ENCODE measurements at places on chromosomes 12 and 14. TPM values are rescaled to one million over a fixed set of nuclear protein-coding genes. Genes with fewer than 3 reads are reported as not detected.
A peak's percentile ranks its signal among the peaks of the same experiment; 100 is the strongest.

DNA sequence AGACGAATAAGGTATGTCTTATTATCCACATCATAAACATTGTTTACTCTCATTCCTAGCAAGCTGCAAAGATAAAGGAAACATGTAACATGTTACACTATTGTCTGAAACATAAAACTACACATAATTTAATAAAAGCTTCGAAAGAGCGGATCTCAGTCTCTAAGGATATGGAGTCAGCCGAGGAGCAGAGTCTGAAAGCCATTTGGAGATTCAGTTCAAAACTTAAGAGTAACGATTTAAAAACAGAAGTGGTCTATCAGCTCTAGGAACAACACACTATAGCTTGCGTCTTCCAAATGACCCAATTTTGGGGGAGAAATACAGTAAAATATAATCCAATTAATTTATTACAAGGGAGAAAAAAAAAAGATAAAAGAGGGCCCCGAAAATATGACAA is 775 bp downstream of the NEMF start:
- DNase-seq, result peak; percentile 48

DNA sequence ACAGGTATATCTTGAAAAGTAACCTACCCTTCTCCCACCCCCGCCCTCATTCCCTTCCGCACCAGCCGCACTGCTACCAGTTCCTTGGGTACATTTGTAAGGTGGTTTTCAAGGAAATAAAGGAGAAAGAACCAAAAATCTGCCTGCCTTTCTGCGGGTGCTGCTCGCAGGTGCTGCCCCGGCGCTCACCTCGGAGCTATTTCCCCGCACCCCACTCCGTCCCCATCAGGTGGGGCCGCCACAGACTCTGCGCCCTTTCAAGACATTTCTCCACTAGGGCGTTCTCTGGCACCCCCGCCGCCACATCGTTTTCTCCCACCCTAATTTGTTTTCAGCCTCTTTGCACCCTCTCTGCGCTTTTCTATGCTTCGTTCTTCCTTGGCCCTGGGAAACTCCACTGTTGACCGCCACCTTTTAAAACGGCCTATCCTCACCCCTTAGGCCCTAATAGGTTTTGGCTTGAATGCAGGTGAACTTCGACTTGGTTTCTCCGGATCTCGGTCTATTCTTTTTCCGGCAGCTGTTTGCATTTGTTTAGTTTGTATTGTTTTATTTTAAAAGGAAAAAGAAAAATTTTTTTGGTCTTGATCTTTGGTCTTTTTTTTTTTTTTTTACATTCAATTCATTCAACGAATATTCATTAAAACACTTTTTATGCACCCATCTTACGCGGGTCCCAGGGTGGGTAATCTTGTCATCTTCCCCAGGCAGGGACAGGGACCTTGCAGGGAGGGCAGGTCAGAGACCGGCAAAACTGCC is 3.0 kb downstream of the VSX2 start:
- no peak for DNase-seq

DNA sequence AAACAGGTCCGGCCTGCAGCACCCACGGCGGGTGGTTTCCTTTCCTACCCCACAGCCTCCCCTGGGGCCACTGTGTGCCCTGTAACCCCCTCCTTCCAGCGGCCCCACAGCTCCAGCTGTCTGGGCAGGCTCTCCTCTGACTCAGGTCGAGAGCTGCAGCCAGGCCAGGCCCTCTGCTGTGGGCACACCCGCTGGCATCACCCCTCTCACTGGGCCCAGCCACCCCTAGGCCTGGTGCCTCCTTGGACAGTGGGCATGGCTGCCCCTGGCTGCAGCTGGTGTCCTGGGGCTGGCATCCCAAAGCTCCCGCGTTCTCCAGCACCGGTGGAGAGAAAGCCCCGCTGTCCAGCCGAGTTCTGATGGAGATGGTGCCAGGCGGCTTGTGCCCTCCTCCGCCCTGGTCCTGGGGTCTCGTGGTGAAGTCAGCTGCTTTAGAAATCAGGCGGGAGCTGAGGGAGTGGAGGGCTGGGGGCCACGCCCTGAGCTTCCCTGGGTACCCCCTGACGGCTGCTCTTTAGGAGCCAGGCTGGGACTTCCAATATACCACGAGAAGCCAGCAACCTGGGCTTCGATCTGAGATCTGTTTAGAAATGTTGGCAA is 114.9 kb downstream of the KIF26A start:
- DNase-seq, result no peak

DNA sequence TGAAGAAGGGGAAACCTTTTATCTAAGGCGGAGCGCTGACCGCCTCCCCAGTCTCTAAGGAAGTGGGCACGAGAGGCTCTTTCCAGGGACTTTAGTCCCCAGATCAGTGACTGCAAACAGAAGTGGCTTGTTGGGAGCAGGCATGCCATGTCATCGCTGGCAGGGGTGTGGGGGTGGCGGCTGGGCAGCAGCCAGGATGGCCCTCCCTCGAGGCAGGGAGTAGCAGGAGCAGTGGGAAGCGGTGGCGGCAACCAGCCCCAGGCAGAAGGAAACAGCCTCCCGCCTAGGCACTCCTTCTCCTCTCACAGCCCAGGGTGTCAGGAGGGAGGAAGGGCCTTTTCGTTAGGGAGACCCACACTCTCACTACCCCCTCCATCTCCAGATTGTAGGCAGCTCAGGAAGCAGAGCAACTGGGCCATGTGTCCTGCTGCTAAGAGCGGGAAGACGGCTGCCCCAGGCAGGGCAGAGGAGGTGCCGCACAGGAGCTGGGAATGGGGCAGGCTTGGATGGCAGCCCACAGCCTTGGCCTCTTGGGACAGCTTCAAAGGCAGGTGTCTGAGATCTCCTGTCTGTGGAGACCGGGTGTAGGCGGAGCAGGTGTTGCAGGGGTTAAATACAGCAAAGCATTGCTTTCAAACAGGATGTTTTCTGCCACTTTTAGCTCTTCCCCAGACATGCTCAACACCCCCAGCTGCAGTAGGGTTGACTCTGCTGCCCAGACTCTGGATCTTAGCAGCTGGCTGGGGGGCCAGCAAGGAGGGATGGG is 21.8 kb downstream of the VDR start:
- peak; percentile 41 for DNase-seq

Gene C12orf54
- not detected for total RNA-seq

Gene GLS2
- total RNA-seq, result not detected

Gene CFAP251
- total RNA-seq, result 1.6 TPM

Gene BHLHE41
- total RNA-seq, result 1.6 TPM

Data from GM23248 (cell line).